ENCODE measurements at places on chromosomes 12 and 14. TPM values are rescaled to one million over a fixed set of nuclear protein-coding genes. Genes with fewer than 3 reads are reported as not detected.
A peak's percentile ranks its signal among the peaks of the same experiment; 100 is the strongest.

DUSP16 gene
- 11.6 TPM for total RNA-seq

- DNase-seq: no peak
Observed at GRCh38 chr12:107058190-107058589, 35.2 kb downstream of the CRY1 start.

DNA sequence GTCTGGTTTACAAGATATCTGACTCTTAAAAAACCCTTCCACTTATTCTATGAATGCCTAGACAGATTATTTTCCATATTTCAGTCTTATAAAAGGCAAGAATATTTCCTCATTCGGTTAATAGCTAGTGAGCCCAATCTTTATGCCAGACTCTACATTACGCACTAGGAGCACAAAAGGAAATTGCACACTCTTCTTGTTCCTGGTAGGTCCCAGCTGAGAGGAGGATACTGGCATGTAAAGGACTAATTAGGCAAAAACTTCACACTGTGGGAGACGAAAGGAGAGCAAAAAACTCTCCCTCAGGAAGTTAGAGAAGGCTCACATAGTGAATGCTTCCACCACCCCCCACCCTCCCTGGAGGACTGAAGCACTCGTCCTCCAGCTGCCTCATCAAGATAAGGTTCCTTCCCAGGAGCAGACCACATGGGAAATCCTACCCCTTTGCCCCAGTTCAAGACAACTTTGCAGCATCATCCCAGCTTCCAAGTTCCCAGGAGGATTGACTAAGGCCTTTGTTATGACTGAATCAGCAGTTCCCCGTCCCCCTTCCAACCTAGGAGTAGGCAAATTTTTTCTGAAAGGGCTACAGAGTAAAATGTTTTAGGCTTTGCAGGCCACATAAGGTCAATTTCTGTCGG, 14.5 kb downstream of the CAPZA3 start:
- no peak for DNase-seq

DNA sequence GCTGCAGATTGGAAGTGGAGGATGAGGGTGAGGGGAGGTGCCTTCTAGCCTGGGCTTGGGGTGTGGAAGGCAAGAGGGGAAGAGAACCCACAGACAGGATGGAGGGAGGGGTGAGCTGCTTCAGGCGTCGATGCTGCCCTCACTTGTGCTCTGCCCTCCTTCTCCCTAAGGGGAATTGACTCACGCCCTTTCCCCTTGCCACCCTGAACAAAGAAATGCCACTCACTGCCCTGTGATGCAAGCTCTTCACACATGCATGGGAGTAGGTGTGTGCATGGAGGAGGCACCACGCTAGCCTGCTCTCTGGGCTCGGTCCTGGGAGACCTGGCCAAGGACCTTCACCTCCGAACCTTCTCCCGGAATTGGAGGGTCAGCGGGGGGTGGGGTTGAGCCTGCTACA, 35.7 kb upstream of the PRMT8 start:
- no peak for DNase-seq

DNA sequence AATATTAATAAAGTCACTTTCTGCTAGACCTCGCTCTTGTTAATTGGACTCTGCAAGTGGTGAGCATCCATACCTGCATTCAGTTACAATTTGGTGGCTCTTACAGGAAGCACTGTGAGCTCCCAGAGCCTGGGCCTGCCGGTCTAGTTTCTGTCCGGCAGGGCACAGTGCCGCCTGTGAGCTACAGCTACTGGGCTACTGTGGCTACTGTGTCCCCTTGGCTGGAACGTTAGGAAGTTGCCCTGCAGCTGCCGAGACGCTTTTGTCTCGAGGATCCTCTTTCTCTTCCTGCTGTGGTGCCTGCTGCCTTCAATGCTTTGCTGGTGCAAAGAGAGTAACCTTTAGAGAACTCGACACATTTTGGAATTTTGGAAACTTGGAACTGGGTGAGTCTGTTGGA, 44.6 kb upstream of the PTGDR start:
- no peak for DNase-seq

GRCh38 chr12:25421651-25422167, 131.4 kb downstream of the LMNTD1 start:
- no peak for DNase-seq

DNA sequence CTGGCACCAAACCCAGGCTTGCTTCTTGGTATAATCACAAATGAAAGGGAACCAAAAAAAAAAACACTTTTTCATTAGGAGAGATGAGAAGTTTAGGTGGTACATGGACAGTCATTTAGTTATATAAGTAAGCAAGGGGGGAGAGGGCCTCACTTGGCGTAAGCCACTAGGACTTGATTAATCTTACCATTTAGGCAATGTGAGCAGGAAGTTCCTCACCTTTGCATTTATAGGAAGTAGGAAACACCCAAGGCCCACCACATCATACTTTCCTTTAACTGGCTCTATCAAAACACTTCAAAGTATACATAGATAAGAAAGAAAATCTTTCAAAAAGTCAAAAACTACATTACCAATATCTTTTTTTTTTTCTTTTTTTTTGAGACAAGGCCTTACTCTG, 6.7 kb upstream of the RPS6KA5 start:
- DNase-seq: no peak

DNA sequence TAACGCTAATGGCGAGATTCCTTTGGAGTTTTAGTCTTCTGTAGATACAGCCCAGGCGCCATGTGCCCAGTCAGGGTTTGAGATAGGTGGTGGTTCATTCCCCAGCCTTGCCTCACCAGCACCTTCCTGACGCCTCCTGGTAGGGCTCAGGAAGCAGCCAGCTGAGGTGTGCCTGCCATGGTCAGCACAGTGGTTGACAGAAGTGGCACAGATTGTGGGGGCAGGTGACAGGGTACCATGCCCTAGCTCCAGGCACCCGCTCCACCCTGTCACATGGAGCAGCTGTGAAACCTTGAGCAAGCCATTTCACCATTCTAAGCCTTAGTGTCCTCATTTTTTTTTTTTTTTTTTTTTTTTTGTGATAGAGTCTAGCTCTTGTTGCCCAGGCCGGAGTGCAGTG, 45.6 kb downstream of the EVL start:
- no peak for DNase-seq

GRCh38 chr14:50910495-50911420, 33.5 kb downstream of the PYGL start:
- no peak for DNase-seq

GRCh38 chr12:23236066-23236780, 611.3 kb downstream of the ETNK1 start:
- no peak for DNase-seq

DNA sequence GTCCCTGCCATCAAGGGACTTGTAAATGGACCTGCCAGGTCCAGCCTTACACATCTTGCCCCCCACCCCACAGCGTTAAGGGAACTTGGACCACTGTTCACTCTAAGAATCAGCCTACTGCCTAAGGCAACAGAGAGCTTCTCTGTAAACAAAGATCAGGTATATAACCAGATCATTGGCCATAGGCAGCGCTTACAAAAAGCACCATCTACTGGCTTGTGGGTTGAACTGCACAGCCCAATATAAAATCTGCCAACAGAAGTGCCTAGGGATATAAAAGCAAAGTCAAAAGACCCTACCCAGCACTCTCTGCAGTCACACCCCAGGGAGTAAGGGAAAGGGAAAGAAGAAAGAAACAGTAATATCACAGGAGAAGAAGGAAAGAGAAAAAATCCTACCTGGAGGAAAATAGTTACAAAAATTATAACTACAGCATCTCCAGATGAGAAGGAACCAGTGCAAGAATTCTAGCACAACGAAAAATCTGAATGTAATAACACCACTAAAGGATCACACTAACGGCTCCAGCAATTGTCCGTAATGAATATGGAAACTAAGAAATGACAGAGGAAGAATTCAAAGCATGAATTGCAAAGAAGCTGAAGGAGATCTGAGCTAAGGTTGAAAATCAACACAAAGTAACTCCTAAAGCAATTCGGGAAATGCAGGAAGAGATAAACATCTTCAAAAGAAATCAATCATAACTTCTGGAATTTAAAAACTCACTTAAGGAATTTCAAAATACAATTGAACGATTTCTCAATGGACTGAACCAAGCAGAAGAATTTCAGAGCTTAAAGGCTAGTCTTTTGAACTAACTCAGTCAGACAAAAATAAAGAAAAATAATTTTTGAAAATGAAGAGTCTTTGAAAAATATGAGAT, 95.2 kb upstream of the PCED1B start:
- DNase-seq: no peak

DNA sequence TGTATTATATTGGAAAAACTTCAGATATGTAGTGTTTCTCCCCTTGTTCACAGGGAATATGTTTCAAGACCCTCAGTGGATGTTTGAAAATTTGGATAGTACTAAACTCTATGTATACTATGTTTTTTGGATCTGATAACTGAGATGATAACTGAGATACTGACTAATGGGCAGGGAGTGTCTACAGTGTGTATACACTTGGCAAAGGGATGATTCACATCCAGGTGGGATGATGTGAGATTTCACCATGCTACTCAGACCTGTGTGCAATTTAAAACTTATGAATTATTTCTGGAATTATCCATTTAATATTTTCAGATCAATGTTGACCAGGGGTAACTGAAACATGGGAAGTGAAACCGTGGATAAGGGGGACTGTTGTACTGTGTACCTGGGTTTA, 13.8 kb downstream of the RAD51B start:
- DNase-seq: no peak

- DNase-seq: no peak
Observed at GRCh38 chr14:101090976-101091375, 187.5 kb upstream of the RTL1 start.

KRT74 gene
- total RNA-seq: not detected

NGB gene
- total RNA-seq: not detected

DNA sequence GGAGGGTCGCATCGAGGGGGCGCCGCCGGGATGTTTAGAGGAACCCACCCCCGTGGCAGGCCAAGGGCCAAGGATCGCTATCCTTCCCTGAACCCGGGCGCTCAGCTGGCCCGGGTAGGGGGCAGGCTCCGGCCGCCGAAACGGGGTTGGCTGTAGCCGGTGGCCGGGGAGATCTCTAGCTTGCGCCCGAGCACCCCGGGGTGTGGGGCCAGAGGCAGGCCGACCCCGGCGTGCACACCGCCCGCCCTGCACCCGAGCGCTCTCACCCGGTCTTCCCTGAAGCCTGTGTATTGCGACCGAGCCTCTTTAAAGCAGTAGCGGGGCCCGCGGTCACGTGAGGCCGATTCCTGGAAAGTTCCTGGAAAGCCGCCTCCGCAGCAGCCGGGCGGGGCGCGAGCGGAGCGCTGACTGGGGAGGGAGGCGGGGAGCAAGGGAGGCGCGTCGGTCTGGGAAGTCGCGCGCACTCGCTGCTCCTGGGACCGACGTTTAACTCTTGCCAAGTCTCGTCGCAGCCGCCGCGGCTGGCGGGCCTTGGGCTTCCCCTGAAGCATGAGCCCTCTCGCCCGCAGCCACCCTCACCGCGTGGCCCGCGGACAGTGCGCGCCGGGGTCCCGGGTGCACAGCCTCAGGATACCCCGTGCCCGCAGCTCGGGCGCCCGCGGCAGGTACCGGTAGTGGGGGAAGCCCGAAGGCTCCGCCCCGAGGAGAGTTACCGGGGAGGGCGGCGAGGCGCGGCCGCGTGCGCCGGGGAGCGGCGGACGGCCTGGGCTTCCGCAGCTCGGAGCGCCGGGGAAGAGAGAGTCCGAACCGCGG, 1.7 kb upstream of the SOCS2 start:
- peak; percentile 96 for DNase-seq

PRPH gene
- 0.57 TPM for total RNA-seq

RNASE2 gene
- 2.6 TPM for total RNA-seq

DNA sequence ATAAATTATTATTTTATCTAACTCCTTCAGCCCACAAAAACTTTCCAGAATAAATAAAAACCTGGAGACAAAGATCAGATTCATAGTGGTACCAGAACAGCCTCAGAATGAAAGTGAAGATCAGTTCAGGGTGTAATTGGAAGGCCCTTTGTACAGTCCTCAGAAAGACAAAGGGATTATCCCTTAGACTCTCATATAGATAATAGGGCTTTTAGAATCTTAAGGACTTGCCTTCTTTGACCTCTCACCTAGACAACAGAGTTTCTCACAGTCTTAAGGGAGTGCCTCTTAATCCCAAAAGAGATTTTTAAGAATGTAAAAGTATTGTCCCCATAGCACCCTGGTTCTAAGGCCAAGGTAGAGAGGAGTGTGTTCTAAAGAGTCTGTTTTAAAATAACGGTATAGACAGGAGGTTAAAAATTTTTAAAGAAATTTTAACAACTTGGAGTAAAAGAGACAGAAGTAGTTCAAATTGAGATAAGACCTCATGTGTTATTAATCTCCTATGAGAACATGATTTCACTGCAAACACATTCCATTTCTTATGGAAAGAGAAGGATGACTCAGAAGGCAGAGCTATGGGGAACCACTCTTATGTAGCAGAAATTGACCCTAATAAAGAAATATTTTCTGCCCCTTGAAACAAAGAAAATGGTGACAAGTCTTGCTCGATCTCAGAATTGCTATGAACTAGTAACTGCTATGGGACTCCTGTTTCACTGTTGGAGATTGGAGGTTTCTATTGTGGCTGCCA, 24.2 kb upstream of the NOVA1 start:
- DNase-seq: no peak

DNA sequence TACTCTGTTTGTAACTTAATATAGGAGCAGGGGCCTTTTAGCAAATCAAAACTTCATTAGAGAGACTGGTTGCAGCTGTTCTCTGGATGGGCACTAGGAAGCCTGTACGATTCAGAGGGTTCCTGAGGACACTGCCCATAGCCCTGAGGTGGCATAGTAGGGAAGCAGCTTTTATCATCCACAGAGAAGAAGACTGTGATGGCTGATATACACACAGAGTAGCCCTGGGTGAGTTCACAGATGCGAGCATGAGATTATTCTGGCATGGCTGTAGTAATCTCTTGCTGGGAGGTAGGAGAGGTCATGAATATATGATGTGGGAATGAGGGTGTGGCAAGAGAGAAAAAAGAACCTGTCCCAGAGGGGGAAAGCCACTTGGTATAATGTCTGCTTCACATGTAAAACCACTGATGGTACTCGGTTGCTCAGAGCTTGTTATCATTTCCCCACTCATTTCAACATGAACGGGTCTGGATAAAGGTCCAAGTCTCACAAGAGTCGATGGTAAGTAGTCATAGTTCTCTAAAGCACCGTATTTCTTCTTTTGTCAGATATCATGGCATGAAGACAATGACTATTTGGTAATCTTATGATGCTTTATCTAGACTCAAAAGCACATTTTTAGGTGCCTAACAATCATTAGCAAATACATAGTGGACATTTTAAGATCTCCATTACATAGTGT, 52.0 kb downstream of the PEBP1 start:
- no peak for DNase-seq

FGF6 gene
- not detected for total RNA-seq

PLA2G1B gene
- total RNA-seq: not detected

DNA sequence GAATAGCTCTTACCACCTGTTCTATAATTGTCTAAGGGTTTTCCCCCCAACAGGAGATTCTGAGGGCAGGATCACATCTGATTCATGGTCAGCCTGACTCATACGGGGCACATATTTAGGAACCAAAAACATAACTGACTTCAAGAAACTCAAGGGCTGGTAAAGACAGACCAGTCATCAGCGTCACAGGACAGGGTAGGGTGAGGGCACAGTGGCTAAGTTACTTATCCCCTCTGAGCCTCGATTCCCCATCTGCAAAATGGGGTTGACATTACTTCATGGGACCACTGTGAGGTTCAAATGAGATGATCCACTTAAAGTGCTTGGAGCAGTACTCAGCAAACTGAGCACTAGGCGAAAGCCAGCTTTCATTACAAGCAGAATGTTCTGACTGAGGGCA, 606 bp downstream of the CINP start:
- DNase-seq: no peak

RTL1 gene
- not detected for total RNA-seq

Measured in Right ventricle myocardium inferior (tissue), 1 donor.